Cardiac septum (tissue), 1 donor: ENCODE measurements at places on chromosomes 11 and 22. TPM values are rescaled to one million over a fixed set of nuclear protein-coding genes. Genes with fewer than 3 reads are reported as not detected.

DNA sequence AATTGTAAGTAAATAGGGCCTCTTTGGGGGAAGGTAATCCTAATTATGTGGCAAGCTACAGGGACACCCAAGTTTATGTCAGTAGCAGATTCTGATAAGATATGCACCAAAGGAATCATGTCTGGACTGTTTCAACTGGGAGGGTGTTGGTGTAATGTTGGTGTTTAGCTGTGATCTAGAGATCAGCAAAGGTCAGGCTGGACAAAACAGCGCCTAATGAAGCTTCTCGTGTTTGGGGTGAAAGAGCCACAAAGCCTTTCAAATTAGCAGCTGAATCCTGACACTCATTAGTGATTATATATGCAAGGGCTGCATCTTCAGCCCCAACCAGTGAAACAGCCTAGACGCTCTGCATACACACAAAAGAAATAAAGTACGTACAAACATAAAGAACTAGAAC is 106.3 kb downstream of the MPPED2 start:
- DNase-seq: no peak

- no peak for DNase-seq
Measured at GRCh38 chr11:81207421-81208054, 1526.1 kb downstream of the FAM181B start.

ABTB2 gene
- total RNA-seq: 27.9 TPM

GRCh38 chr11:68204402-68204801 is 8.7 kb downstream of the KMT5B start:
- no peak for DNase-seq

PANX2 gene
- total RNA-seq: 0.30 TPM

DNA sequence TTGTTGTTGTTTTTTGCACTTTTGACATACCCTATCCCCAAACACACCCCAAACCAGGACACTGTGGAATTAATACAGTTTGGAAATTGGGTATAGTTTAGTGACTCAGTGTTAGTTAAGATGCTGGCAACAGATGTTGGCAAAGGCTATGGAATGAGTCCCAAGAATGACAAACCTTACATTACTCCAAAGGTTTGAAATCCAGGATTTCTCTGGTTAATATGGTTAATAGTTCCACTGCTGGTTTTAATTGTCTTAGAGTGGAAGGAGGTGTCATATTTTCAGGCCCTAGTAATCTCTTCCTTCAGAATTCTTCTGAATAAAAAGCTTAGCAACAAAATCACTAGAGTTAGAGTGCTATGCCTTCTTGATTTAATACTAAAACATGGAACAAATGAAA is 775 bp downstream of the LPXN start:
- no peak for DNase-seq

- no peak for DNase-seq
Measured at GRCh38 chr22:40328546-40329456, 17.5 kb upstream of the ADSL start.

GRCh38 chr11:31150841-31151240 is 218.7 kb downstream of the DCDC1 start:
- DNase-seq: no peak

GRCh38 chr11:36254713-36255112 is 34.5 kb downstream of the COMMD9 start:
- DNase-seq: no peak

- DNase-seq: no peak
Measured at GRCh38 chr11:57460758-57461749, 726 bp downstream of the RTN4RL2 start.

NXPE2 gene
- total RNA-seq: 0.22 TPM
